GM04503 (cell line): ENCODE measurements at places on chromosomes 7 and 10.

DNA sequence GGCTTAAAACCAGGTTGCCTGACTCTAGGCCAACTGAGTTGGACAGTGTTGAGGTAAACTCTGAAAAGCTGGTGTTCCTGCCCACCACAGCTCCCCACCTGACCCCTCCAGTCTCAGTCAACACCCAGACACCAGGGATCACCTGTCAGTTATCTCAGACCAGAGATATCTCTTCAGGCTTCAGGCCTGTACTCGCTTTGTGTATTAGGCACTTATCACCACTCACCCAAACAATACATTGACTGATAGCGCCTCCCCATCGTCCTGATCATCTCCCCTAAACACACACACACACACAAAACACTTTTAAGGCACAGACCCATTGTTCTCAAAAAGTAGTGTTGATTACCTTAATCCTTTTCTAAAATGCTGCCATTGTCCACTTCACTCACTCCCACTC lies 111.5 kb downstream of the PLCE1 start:
- DNase-seq = no peak

DNA sequence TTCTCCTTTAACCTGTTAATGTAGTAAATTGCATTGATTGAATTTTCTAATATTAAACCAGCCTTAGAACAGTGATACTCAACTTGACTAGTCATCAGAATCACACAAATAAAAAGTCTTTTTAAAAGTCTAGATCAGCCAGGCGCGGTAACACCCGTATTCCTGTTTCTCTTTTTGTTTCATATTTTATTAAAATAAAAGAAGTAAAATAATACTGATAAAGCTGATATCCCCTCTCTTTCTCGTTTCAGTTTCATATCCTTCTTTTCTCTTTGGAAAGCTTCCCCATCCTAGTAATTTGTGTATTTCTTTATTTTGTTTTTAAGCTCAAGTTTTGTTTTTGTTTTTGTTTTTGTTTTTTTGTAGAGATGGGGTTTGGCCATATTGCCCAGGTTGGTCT lies 9.3 kb downstream of the SMO start:
- no peak for DNase-seq

DNA sequence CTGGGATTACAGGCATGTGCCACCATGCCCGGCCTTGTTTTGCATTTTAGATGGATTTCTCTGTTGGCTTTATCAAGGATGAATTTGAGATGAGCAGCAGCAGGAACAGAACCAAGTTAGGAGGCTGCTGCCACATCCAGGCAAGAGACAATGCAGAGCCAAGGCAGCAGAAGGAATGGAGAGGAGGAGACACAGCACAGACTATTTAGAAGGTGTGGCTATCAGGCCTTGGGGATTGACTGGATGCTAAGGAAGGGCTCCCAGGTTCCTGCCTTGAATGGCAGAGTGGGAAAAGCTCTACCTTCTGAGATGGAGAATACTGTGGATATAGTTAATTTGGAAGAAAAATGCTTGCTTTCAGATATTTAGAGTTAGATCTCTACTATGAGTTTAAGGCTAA lies 484.7 kb upstream of the C7orf33 start:
- DNase-seq = no peak

DNA sequence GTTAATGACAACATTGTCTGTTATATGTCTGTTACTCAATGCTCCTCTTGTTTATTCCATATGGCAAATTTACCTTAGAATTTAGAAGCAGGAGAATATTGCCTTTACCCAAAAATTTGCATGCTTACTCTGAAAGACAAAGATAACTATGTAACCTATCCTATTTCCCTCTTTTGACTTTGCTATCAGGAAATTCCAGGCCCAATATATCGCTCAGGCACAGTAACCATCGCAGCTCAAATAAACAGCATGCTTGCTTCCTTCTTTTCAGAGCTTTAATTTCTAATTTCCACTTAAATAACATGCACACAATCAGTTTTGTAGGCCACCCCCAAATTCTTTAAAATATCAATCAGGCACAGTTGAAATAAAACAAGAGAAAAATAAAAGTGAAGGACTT lies 57.8 kb downstream of the EBLN1 start:
- DNase-seq = no peak

DNA sequence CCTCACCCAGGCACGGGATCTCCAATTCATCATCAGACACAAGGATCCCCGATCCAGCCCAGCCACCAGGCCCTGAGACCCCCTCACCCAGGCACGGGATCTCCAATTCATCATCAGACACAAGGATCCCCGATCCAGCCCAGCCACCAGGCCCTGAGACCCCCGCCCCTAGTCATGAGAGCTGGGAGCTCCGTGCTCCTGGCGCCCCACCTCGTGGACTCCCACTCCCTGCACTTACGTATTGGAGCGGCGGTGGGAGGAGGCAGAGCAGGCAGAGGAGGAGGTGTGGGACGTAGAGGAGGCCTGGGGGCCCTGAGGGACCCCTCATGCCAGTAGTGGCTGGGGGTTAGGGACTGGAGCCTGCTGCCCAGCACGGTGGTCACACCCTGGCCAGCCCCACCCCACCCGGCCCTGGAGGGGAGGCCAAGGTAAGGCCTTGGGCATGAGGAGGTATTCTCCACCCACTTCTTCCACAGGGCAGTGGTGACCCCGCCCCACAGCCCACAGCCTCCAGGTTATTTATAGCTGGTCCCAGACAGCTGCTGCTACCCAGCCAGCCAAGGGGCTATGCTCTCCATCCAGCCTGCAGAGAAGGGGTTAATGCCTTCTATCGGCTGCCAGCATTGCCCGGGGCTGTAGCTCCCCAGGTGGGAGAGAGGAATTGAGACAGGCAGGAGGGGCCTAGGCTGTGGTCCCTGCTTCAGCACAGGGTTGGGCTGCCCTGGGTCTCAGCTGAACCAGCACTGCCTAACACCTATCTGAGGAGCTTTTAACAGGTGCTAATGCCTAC lies 17.6 kb upstream of the CRHR2 start:
- no peak for DNase-seq

- no peak for DNase-seq
These were observed 611.2 kb downstream of the PTPRN2 start for GRCh38 chr7:157976406-157976805.

GRCh38 chr10:30562787-30563186 lies 66.8 kb downstream of the LYZL2 start:
- DNase-seq = no peak
